ENCODE measurements at places on chromosomes 12 and 14.
A peak's percentile ranks its signal among the peaks of the same experiment; 100 is the strongest.

DNA sequence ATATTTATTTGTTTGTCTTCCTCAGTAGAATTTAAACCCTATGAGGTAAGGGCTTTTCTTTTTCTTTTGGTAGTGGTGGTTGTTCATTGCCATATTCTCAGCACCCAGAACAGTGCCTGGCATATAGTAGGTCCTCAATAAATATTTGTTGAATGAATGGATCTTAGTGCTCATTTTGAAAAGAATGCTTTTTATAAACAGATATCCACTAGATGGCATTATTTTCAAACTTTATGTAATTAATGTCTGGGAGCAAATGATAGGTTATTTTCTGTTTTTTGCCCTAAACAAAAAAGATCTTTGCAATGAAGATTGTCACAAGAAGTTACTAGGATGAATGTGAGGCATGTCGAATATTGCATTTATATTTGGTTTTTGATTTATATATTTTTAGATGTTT, 64.1 kb downstream of the RAD51B start:
- DNase-seq = peak; percentile 19

DNA sequence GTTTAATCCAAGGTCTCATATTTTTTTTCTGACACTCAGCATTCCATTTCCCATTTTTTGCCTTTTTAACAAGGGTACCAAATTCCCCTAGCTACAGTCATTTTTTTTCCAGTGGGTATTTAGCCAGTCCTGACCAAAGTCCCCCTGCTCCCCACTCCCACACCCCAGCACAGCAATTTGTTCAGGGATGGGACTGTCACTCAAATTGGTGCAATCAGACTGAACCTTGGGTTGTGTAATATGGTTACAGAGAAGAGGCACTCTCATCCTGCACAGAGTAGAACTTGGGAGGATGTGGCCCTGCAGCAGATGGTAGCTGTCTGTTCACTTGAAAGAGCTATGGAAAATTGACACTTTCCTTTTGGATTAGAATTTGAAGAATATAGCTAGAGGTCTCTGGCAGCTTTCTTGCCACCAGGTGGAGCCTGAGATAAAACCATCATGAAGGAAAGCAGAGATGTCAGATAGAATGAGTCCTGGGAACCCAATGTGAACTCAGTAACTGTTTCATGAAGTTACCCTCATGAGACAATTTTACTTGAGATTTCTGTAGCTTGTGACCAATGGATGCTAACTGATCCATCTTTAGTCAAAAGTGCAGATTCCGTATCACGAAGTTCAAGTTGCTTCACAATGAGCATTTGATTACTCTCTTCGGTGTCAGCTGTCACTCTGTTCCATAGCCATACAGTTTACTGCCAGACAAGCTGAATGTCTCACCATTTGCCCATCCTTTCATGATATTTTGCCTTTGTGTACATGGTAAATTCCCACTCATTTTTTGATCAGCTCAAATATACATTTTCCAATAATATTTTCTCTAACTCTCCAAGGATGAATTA, 394.0 kb upstream of the SYT1 start:
- DNase-seq = peak; percentile 66

DNA sequence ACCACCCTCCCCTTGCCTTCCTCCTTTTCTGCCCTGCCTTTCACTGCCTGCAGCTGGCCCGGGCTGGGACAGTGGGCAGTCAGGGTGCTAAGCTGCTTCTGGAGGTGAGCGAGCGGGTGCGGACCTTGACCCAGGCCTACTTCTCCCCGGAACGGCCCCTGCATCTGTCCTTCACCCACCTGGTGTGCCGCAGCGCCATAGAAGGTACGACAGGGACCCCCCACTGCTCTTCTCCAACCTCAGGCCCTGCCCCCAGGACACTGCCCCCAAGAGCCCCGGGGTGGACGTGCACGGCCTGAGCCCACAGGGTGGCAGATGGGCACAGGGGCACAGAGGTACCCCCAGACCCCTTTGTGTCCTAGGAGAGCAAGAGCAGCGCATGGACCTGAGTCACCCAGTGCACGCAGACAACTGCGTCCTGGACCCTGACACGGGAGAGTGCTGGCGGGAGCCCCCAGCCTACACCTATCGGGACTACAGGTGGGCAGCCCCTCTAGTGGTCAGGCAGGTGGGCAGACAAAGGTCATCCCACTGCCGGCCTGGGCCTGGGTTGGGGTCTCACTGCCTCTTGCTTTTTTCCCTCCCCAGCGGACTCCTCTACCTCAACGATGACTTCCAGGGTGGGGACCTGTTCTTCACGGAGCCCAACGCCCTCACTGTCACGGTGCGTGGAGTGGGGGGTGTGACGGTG, 3.2 kb upstream of the GNB3 start:
- no peak for DNase-seq

GRCh38 chr12:103557628-103558010, 29.5 kb upstream of the STAB2 start:
- DNase-seq = no peak

GRCh38 chr12:94445662-94446061, 14.0 kb downstream of the CEP83 start:
- no peak for DNase-seq

DNA sequence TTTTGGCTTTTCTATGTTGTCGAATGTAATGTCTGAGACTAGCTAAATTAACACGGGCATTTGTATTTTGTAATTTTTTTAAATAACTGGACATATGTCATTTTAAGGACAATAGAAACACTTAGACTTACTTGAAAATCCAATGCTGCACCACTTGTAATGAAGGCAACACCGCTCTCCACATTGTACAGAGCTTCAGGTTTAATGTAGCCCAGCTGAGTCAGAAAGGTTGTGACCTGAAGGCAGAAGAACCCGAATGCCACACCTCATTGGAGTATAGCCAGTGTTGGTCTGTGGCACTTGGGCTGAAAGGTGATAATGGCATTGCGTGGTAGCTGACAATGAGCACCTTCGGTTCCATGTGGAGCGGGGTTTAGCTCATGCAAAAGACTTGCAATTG, 79.3 kb downstream of the KICS2 start:
- no peak for DNase-seq

DNA sequence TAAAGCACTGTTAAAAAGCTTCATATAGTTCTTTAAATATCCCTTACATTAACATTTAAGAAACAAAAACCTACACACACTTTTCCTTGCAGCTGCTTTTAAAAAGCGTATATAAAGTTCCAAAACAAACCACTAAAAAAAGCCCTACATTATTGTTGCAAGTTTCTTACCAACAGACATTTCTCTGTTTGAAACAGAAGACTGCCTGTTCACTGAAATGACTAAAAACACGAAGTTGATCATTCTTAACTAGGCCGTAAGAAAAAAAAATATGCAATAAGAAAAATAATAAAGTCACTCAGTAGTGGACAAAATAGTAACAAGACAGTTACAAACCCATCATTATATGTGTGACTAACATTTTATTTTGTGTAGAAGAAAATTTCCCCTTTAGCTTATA, 37.3 kb downstream of the KIF21A start:
- no peak for DNase-seq

GRCh38 chr14:68841016-68841809, 48.3 kb upstream of the ZFP36L1 start:
- peak; percentile 57 for DNase-seq

DNA sequence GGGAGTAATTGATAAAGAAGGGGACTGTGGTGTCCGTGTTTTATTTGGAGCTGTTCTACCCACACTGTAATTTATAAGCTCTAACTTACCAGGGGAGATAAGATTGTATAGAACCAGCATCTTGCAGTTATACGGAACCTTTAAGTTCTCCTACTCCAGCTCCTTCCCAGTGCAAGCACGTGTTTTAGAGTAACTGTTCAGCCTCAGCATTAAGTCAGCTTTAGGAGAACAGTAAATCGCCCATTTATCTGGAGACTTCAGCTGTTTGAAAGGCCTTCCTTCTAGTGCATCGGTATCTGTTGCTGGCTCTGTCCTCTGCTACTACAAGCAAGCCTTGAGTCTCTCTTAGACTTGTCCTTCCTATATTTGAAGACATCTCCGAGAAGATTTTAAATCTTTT, 95.6 kb downstream of the ETV6 start:
- no peak for DNase-seq
